ENCODE measurements at places on chromosomes 12 and 14.

GRCh38 chr14:102407258-102407657, 44.5 kb downstream of the TECPR2 start:
- no peak for DNase-seq

DNA sequence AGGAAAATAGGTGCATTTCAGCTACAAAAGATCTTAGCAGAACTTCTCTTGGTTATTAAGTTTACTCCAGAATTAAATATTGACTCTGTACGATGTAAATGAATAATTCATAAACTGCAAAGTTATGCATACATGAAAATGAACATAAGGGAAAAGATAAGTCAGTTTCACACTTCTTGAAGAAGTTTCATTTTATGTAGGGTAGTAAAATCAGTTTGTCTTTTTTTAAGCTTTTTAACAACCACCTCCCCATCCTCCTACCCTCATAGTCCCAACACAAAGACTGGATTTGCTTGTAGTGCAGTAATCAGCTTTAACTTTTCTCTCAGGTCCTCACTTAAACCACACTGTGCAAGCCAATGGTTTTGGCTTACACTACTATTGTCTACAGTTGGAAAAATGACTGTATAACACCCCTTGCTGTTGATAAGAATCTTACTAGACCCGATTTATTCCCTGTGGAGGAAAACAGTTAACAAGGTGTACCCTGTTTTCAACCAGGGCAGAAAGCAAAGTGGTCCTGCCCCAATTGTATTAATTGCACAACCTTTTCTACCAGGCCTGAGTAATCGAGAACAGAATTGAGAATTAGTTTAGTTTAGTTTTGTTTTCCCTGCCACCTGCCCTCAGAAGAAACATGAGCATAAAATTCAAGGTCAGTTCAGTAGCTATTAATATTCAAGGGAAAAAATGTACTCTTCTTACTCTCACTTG, 44.1 kb downstream of the NIN start:
- no peak for DNase-seq

DNA sequence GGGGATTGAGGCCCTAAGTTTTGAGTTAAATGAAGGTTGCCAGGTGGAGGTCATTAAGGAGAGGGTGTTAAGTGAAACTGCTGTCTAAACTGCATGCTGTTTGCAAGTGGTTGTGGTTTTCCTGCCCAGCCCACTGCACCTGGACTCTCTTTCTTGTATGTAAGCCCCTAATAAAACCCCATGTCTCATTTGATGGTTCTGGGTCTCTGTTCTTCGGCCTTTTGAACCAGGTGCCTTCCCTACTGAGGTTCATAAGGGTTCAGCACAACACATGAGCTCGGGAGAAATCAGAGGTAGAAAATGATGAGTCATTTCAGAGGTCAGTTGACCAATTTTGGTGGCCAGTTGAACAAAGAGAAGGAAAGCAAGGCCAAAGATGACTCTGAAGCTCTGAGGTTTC, 382.5 kb downstream of the RPS29 start:
- DNase-seq = no peak

DNA sequence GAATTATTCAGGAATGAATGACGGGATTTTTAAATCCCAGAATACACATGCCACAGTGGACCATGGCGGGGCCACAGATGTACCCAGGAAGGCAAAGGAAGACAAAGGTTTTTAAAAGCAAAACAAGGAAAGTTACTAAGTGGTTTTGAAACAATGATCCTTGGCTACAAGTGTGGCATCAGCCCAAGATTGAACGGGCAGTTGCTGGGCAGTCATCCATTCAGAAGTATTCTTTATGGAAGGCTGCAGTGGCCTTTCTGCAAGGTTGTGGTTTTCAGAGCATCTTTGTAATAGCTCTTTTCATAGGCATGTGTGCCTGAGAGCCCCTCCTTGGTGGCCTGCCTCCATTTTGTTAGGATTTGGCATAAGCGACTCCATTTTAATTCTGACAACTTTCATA, 13.4 kb upstream of the IFI27 start:
- DNase-seq = no peak

DNA sequence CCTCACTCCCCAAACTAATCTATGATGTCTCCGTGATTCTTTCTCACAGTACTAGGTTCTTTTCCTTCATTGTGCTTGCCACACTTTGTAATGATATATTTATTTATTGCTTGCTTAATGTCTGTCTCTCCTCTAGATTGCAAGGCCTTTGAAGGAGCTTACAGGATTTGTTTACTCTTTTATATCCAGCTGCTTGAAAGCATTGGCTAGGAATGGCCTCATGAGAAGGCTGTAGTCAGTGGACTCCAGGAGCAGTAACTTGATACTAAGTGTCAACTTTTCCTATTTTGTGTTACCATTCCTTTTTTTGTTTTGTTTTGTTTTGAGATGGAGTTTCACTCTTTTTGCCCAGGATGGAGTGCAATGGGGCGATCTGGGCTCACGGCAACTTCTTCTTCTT, 7.3 kb upstream of the FAM234B start:
- DNase-seq = no peak

DNA sequence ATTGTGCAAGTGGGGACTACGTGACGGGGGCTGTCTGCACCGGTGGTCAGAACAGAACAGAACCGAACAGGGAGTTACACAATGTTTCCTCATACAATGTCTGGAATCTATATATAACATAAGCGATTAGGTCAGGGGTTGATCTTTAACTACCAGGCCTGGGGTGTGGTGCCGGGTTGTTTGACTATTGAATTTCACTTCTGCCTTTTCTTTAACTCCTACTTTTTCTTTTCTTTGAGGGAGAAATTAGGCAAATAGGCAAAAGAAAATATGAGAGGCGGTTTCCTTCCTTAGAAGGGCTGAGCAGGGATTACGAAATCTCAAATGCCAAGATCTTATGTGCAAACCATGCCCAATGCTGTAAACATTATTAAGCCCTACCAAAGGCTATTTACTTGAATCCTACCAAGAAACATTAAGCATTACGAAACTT, 140.3 kb downstream of the SLC38A6 start:
- no peak for DNase-seq

GRCh38 chr12:94282675-94283074, 134.3 kb downstream of the PLXNC1 start:
- no peak for DNase-seq

All from activated naive CD8-positive, alpha-beta T cell treated with anti-CD3 and anti-CD28 coated beads, Interleukin-2, amount 50 U/mL, for 24 hours (primary cell).